Upper lobe of right lung (tissue), 1 donor: ENCODE measurements at places on chromosomes 7 and 10. TPM values are rescaled to one million over a fixed set of nuclear protein-coding genes. Genes with fewer than 3 reads are reported as not detected.

GRCh38 chr10:112955582-112956421 lies 5.8 kb downstream of the TCF7L2 start:
- H3K4me3 ChIP-seq = peak overlapping the region; percentile 12
- H3K36me3 ChIP-seq = no peaks in the 10 kb centered on the region
- peak overlapping the region; percentile 56 for H3K27ac ChIP-seq
- peaks cover 47% of the 10 kb centered on the region for H3K4me1 ChIP-seq
- H3K27me3 ChIP-seq = no peaks in the 10 kb centered on the region

GRCh38 chr7:102291056-102291915 lies 4.6 kb downstream of the SH2B2 start:
- H3K36me3 ChIP-seq = no peaks in the 10 kb centered on the region
- no peak overlapping the region for H3K4me3 ChIP-seq
- DNase-seq = no peak
- no peak overlapping the region for H3K27ac ChIP-seq
- H3K27me3 ChIP-seq = no peaks in the 10 kb centered on the region

DNA sequence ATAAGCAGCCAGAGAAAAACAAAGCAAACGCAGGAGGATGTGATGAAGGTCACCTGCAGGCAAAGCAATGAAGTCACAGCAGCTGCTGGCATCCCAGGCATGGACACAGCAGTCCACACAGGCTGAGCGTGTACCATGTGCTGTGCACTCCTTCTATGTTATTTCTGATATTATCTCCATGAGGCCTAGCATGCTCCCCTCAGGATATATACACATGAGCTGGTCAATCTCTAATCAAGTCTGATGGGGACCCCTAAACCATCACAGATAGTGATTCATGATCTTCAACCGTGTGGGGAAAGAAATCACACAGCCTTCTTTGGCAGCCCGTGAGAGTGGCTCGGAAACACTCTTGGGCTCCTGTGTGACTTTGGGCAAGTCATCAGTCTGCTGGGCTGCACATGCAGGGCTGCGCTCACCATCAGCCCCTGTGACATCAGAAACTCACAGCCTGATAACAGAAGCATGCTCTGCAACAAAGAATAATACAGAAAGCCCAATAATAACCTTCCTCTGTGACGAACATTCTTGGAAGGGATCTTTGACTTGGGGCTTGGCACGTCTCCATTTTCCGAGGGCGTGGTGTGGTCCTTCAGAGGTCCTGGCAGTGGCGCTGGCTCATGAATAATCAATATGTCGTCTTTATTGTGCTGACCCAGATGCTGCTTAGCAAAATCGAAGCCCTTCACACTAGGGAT lies 83.0 kb upstream of the ATP6V0A4 start:
- no peak for DNase-seq
- no peaks in the 10 kb centered on the region for H3K27me3 ChIP-seq
- H3K36me3 ChIP-seq = no peaks in the 10 kb centered on the region
- H3K4me1 ChIP-seq = no peaks in the 10 kb centered on the region

DNA sequence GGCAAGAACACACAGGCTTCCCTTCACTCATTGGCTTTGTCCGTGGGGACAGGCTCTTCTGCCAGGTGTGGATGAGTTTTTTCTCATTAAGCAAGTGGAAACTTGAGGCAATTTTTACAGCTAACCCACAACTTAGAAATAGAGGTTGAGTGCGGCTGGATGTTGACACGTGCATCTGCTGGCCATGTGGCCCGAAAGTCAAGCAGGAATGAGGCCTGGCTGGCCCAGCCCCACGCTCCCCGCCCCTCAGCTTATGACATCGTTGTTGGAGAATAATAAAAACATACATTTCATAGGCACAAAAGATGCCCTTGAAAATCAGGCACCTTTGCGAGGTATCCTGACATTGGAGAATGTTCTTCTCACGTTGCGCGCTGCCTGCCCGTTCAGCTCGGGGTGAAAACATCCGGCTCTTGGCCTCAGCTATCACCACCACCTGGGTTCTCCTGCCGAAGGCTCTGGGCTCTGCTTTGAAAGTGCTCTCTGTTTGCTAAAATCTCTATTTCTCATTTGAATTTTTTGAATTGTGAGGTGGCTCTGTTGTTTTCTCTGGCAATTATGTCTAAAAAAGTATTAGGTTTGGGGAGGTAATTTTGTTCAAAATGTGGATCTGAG lies 310.7 kb downstream of the WDR37 start:
- H3K27ac ChIP-seq = no peak overlapping the region
- H3K36me3 ChIP-seq = no peaks in the 10 kb centered on the region
- DNase-seq = peak; percentile 48
- H3K4me1 ChIP-seq = no peaks in the 10 kb centered on the region
- peaks cover 10% of the 10 kb centered on the region for H3K27me3 ChIP-seq

- no peak overlapping the region for H3K27ac ChIP-seq
- H3K27me3 ChIP-seq = no peaks in the 10 kb centered on the region
Observed at GRCh38 chr10:130835068-130835467, 476.5 kb downstream of the TCERG1L start.

DNA sequence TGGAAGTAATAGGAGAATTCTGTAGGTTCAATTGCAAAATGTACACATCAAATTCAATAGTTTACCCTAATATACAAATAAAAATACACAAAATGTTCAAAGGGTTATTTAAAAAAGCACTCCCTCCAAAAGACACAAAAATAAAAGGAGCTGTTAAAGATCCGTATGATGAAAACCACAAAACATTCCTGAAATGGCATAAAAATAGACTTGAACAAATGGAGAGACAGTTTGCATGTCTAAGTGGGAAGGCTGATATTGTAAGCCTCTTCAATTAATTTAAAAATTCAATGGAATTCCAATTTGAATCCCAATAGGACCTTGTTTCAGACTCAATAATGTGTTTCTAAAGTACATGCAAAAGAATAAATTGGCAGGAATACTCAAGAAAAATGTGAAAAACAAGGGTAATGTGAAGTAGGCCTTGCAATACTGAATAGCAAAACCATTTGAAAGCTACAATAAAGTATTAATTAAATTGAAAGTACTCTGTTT lies 38.0 kb upstream of the INSYN2A start:
- no peak overlapping the region for H3K4me3 ChIP-seq
- no peaks in the 10 kb centered on the region for H3K36me3 ChIP-seq
- no peaks in the 10 kb centered on the region for H3K4me1 ChIP-seq
- H3K27me3 ChIP-seq = no peaks in the 10 kb centered on the region

- H3K27ac ChIP-seq = no peak overlapping the region
- no peak for DNase-seq
- no peaks in the 10 kb centered on the region for H3K27me3 ChIP-seq
- H3K4me3 ChIP-seq = no peak overlapping the region
Observed at GRCh38 chr10:71542478-71542877, 145.8 kb downstream of the CDH23 start.

DNA sequence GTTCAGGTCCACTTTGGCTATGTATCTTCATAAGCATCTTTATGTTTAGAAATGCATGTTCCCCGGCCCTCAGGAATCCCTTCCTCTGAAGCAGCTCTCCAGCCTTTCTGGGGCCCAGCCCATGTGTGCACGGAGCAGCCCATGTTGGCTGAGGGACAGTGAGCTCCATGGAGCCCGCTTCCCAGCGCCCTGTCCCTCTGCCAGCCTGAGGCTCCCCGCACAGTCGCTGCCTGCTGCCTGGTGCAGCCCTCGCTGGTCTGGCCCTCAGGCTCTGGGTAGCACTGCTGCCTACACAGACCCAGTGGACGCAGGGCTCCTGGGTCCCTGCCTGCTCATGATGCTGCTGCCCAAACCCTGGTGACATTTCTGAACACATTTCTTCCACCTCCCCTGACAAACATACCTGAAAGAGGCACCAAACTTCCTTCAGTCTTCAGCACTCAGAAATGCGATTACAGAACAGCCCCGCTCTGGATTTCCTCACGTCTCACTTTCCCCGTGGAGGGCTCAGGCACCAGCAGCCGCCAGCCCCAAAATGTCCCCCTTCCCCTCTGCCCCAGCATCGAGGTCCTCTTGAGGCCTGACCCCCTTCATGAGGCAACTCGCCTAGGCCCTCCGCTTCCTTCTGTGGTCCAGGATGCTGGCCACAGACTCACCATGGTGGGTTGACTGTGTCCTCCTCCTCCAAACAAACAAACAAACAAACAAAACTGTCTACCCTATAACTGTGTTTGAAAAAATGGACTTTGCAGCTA lies 5.0 kb upstream of the TCERG1L start:
- peaks cover 39% of the 10 kb centered on the region for H3K27me3 ChIP-seq
- H3K36me3 ChIP-seq = no peaks in the 10 kb centered on the region
- H3K4me3 ChIP-seq = no peak overlapping the region

LRRC4 gene
- total RNA-seq = 6.4 TPM

NMT2 gene
- 12.4 TPM for total RNA-seq

DNA sequence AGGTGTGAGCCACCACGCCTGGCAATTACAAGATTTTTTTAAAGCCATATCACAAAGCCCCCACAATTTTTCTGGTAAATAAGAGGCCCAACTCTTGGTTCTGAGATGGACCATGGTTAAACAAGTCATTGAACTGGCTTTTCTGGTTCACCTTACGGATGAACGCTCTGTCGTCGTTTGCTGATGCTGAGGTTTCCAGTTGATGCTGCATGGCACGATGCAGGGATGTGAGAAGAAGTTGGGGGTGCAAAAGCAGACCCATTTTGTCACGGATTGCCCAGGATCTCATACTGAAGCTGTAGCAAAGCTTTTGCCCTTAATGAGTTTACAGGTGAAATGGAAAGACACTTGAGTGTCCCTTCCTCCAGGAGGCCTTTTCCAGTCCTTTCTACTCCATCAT lies 2.0 kb upstream of the IL2RA start:
- no peak overlapping the region for H3K4me3 ChIP-seq
- no peak overlapping the region for H3K27ac ChIP-seq
- H3K4me1 ChIP-seq = peaks cover 31% of the 10 kb centered on the region

ANKRD30A gene
- 0.12 TPM for total RNA-seq

DNA sequence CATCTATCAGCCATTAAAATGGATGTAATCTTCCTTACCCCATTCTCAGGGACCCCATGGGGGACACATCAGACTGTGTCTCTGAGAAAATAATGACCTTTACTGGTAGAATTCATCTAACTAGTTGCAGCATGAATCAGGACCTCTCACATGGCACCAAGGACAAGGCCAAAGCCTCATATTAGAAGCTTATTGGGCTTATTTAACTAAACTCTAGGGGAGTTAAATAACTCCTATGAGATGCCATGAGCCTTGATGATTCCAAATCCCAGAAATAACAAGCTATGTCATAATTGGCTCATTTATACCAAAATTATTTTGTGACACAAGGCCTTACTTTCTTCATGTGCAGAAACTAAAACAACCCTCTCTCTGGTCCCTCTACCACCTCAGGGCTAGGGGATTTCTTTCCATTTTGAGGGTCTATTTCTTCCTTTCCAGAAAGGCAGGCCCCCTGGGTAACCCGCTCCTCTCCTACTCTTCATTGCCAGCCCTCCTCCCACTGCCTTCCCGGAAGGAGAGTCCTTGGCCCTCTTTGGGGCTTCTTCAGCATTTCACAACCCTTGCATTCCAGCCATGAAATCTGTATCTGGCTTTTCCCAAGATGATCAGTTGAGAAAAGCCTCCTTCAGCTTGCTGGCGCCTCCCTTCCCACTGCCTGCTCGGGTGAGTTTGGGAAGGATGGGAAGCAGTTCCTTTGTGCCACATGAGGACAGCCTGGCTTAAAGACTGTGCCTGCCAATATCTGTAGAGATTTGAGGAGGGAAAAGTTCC lies 41.8 kb upstream of the TRIM8 start:
- no peak overlapping the region for H3K4me3 ChIP-seq
- H3K4me1 ChIP-seq = peaks cover 60% of the 10 kb centered on the region
- no peak for DNase-seq
- peaks cover 20% of the 10 kb centered on the region for H3K36me3 ChIP-seq
- peak overlapping the region; percentile 65 for H3K27ac ChIP-seq
- no peaks in the 10 kb centered on the region for H3K27me3 ChIP-seq

DNA sequence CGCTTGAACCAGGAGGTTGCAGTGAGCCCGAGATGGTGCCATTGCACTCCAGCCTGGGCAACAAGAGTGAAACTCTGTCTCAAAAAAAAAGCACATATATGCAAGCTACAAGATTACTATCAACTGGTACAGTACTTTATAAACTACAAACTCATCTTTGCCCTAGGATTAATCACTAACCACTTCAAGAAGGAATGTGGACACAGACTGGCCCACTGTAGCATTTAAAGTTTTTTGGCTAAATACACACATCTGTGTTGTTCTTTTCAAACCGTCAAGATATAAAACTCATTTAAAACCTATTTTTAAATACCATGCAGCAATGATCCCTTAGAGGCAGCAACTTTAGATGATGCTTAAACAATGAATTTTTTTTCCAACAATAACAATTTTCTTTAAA lies 205.4 kb downstream of the IMMP2L start:
- no peak overlapping the region for H3K4me3 ChIP-seq
- H3K27me3 ChIP-seq = no peaks in the 10 kb centered on the region
- no peaks in the 10 kb centered on the region for H3K4me1 ChIP-seq
- no peak overlapping the region for H3K27ac ChIP-seq
- no peak for DNase-seq
- H3K36me3 ChIP-seq = no peaks in the 10 kb centered on the region

DNA sequence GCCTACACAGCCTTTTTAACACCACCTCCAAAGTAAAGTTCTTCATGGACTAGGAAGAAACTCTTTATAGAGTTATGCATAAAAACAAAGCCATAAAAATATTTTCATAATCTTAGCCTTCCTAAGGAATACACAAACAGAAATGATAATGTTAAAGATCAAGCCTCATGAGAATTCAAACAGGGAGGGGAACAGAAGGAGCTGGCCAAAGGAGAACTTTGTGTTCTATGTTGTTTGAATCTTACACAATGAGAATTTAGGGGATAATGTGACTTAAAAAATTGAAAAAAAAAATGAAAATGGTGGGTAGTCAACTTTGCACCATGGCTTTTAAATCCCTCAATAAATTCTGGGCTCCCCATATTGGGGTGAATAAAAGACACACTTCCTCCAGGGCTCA lies 9.1 kb upstream of the PILRB start:
- DNase-seq = no peak
- no peaks in the 10 kb centered on the region for H3K27me3 ChIP-seq
- no peak overlapping the region for H3K4me3 ChIP-seq
- peaks cover 81% of the 10 kb centered on the region for H3K36me3 ChIP-seq
- no peak overlapping the region for H3K27ac ChIP-seq
- peaks cover 4% of the 10 kb centered on the region for H3K4me1 ChIP-seq
